WERI-Rb-1 (cell line): ENCODE measurements at places on chromosomes 16 and 17.

- no peak for DNase-seq
Observed at GRCh38 chr16:71520550-71520949, 5.7 kb upstream of the CHST4 start.

DNA sequence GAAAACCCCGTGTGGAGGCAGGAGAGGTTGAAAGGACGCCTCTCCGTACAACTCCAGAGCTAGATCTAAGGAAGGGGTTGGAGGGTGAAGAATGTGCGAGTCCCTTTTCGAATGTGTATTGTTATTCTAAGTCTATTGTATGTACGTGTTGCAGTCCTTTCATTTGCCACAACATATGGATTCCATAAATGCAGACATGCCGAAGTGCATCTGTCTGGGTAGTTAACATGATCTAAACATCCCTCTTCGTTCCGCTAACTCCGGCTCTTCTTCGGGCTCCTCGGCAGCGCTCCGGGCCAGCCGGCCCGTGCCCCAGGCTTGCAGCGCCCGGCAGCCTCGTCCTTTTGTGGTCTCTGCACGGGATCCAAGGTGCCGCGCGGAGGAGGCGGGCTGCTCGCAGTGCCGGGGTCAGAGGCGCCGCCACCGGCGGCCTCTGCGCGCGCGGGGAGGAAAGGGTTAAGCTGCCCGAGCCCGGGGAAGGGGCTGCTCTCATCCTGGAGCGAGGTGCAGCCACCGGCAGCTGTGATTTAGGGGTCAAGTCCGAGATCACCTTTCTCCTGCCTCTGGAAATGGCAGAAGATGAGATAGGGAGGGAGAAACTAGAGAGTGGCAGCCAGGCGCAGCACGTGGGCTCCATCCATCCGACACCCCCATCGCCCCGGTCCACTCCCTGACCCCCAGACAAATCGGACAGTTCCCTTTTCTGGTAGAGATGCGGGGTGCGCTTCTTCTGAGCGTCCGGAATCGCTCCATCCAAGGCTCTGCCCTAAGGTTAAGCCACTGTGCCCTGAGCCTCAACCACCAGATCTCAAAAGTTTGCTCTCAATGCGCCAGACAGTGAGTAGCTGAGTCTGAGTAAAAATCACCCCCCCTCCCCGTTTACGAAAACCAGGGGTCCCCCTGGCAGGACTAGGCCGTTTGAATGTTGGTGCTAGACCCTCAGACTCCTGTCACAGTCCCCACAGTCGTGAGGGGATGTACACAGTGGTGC, 15.1 kb upstream of the ZFHX3 start:
- no peak for DNase-seq

GRCh38 chr16:85768199-85768598, 17.3 kb upstream of the C16orf74 start:
- no peak for DNase-seq

GRCh38 chr16:81094771-81095251, 1.4 kb downstream of the GCSH start:
- DNase-seq: no peak

GRCh38 chr17:64781810-64782555, 119.9 kb upstream of the SMURF2 start:
- no peak for DNase-seq

GRCh38 chr16:29894352-29894751, 5.0 kb downstream of the SEZ6L2 start:
- no peak for DNase-seq

DNA sequence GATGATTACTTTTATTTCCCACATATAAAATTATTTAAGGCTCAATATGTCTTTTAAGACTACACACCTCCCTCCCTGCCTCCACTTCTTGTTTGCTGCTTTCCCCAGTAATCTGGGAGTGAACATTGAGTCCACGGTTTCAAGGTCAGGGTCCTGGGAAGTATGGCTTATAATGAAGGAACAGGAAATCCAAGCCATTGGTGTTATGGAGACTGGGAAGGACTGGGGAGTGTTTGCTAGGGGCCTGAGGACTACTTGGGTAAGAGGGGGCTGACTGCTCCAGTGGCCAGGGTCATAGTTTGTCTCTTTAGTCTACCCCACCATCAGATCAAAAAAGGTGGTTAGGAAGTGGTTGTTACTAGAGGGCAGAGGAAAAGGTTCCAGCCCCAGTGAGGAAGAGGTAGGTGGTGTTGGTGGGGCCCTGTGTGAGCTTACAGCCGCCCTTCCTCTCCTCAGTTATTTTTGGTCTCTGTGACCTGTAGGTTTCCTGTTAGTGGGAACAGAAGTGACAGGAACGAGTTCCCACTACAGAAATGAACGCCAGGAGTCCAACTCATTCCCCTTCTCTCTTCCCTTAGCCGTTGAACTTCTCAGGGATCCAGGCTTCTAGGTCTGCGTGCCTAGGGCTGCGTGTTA, 742 bp upstream of the SLC16A13 start:
- no peak for DNase-seq

- DNase-seq: no peak
Observed at GRCh38 chr17:57365420-57365819, 109.1 kb downstream of the MSI2 start.

DNA sequence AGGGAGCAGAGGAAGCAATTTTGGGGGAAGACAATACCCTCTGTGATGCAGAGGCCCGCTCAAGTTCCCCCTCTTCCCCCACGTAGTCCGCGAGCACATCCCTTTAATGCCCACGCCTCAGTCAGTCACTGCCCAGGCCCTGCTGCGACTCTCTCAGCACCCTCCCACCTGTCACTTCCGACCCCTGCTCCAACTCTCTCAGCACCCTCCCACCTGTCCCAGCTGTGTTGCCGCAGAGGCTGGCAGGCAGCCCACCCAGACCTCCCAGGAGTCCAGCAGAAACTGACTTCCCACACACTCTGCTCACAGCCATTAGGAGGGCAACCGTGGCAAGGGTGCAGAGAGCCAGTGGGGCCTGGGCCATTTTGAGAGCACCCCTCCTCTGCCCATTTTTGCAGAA, 92.7 kb downstream of the WSCD1 start:
- no peak for DNase-seq

DNA sequence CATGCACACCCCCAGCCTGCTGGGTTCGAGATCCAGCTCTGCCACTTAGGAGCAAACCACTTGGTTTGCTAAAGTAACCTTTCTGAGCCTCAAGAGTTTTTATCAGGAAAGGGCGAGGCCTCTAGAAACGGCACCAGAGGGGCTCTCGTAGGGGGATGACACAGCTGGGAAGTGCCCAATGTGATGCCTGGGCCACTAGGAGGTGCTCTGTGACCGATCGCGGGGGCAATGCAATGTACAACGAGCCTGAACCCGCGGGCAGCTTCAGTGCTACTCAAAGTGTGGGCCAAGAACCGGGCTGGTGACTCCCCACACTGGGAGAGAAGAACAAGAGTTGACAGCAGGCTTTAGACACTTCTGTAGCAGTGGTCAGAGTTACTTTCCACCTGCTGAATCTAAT, 9.4 kb downstream of the C16orf89 start:
- DNase-seq: peak; percentile 62

DNA sequence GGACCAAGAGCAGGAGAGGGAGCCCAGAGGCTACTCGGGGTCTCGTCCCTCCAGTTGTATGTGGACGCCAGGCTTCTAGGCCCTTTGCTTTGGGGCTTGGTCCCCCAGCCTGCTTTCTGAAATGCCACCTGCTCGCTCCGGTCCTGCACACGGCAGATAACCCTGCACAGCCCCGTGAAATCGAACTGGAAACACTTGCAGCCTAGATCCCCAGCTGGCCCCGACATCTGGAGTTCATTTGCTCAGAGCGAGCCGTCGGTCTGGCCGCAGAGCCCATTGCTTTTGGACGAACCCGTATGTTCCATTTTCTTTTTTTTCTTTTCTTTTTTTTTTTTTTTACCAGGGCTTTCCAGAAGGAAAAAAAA, 22.9 kb downstream of the C1QTNF1 start:
- DNase-seq: no peak

DNA sequence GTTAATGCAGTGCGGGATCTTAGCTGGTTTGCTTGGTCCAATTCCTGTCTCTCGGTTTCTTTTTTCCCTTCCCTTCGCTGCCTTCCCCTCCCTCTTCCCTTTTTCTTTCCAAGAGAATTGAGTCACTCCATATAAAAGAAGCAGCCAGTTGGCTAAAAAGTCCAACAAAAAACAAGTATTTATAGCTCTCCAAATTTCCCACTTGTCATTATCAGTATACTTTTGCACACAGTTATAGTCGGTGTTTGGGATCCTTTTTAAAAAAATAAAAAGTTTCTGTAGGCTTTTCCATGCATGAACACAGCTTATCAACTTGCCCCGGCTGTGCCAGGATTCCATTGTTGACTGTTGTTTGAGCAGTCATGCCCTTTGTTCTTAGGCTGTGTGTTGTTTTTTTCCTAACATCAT, 24.9 kb downstream of the HMOX2 start:
- no peak for DNase-seq

- DNase-seq: no peak
Observed at GRCh38 chr17:9241371-9241712, 220.0 kb downstream of the NTN1 start.

DNA sequence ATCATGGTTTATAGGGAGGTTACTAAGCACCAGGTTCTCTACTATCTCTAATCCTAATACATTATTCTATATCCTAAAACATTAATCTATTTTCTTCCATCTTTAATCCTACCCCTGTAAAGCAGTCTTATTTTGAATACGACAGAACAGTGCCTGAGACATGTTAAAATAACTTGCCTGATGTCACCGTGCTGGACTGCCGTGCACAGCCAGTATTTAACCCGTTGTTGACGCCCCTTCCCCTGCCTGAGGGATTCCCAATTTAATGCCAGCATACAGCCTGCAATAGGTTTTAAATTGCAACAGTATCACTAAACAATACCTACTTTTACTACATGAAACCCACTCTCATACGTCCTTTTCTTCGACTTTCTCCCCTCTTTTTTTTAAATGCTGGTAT, 133.3 kb downstream of the PARN start:
- DNase-seq: no peak

DNA sequence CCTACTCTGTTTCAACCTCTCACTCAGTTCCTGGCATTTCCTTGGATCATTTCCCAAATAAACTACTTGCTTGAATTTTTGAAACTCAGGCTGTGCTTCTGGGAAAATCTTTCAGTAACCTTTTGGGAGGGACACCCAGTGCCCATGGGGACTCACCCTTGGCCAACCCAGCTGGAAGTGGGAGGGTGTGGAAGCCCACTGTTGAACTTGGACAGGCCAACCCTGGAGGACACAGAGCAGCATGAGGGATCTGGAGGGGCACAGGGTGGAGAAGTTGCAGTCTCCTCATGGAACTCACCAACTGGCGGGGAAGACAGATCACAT, 11.2 kb downstream of the RTN4RL1 start:
- no peak for DNase-seq

GRCh38 chr16:70430667-70431536, 8.0 kb downstream of the ST3GAL2 start:
- DNase-seq: no peak

- DNase-seq: no peak
Observed at GRCh38 chr17:78888941-78889518, 14.0 kb downstream of the CEP295NL start.

DNA sequence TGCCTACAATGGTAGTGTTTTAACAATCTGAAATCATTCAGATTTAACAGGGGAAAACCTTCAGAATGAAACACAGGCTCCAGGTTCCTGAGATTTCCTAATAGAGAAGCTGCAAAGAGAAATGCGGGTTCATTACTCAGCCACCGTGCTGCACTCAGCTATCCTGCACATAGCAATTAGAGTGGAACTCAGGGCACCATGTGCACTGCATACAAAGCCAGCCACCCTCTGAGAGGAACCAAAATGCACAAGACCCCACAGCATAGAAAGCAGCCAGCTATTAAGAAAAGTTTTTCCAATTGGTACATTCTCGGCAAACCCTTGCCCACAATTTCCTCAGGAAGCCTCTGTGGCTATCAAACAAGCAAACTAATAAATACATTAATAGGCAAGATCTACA, 37.4 kb downstream of the TOM1L2 start:
- no peak for DNase-seq

DNA sequence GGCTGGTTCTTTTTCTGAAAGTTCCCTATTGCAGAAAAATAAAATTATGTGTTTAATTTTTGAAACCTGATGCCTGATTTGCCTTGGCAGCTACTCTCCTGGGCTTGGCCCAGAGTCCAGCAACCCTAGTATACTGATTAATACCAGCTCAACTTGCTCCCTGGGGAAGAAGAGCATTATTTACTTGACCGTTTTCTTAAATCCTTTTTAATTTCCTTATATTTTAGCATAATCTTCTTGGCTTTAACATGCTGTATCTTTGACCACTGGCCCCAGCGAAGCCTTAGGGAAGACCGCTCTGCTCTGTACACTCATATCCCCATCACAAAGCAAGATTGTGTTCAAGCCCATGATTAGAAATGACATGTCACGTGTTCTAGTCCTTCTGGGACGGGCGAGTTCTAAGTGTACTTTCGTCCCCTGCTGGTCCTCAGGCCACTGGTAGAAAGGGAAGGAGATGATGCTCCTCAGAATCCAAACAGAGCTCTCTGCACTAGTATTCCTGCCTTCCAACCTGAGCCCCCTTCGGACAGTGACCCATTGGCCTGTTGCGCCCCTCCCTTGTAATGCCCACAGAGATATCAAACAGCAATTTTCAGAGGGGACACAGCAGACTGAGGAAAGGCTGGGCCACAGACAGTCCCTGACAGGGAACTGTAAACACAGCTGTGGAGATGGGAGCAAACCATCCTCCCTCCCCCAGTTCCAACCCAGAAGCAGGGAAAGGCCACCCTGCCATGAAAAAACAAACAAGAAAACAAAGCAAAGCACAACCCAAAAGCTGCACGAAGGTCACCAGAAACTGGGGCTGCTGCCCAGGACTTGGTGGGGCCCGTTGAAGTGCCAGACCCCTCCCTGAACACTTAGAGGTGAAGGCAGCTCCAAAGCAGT, 4.3 kb upstream of the EZH1 start:
- DNase-seq: no peak

DNA sequence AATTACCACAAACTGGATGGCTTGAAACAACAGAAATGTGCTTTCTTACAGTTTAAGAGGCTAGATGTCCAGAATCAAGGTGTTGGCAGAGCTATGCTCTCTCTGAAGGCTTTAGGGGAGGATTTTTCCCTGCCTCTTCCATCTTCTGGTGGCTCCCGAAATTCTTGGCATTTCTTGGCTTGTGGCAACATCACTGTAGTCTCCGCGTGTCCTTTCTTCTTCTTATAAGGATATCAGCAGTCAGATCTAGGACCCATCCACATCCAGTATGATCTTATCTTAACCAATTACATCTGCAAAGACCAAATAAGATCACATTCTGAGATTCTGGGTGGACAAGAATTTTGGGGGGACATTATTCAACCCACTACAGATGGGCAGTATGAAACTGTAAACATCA, 119.2 kb upstream of the PMFBP1 start:
- DNase-seq: no peak

DNA sequence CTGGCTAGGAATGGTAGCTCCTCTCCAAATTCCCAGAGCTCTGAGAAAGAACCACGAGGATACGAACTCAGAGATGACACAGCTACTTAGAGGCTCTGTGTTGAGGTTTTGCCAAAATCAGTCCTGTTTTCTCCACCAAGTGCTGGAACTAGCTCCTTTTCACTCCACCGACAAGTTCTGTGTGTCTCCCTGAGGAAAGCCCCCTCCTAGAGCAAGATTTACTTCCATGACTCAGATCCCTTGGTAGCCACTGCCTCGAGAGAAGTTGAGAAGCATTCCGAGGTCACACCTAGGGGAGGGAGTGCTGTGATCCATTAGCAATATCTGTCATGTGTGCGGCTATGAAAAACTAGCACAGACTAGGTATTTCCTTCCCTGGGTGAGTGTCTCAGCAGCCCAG, 30.6 kb downstream of the IL21R start:
- DNase-seq: no peak

- DNase-seq: no peak
Observed at GRCh38 chr16:47729701-47730100, 268.6 kb downstream of the PHKB start.
